ENCODE measurements at places on chromosomes 2 and 18.

GRCh38 chr2:38274286-38275276 lies 102.5 kb downstream of the ATL2 start:
- peak; percentile 92 for DNase-seq

GRCh38 chr2:105072039-105072438 lies 34.2 kb downstream of the MRPS9 start:
- DNase-seq, result no peak

- no peak for DNase-seq
These were observed 771.6 kb downstream of the DPP10 start for GRCh38 chr2:115214050-115214449.

DNA sequence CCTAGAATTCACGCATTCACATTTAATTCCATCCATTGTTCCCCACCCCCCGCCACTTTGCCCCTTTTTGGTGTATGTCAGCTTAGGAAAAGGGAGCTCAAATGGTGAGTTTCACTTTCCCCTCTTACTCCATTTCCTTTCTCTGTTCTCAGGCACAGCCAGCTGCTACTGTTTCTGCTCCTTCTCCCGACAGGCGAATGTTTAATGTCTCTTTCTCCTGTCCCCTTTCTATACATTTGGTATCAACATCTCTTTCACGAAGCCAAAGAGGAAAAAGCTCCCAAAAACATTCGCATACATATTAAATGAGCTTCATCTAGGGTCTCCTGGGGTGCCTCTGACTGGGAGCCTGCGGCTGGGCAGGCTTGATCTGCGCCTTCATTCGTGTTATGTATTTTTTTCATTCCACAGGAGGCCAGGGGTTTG lies 124.2 kb upstream of the SATB2 start:
- no peak for DNase-seq

DNA sequence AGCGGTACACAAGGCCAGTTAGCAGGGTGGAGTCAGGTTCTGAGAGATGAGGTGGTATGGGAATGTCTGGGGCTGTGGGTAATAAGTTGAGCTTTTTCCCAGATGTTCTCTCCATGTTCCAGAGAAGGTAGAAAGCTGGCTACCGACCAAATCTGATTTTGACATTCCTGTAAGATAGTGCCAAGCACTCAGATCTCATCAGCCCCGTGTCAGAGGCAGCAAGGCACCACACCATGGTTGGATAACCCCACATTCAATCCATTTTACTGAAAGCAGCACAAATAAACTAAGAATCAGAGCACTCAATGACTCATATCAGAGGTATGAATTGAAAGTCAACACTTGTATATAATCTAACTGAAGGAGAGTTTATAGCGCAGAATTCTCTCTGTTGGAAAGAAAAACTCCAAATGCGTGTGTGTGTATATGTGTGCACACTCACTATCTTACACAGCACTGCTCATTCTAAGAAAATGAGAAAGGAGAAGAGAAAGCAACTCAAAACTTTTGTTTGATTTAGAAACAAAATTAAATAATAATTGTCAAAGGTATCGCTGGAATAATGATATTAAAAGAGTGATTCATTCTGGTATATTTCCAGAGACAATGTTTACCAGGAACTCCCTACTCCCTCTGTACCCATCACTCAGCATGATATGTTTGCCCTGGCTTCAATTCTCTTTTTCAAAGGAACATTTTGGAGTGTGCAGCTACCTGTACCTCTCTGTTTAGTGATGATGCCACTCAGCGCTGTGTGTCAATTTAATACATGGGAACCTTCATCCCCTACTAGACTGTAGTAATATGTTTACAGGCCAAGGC lies 375.1 kb upstream of the ID2 start:
- DNase-seq, result no peak

DNA sequence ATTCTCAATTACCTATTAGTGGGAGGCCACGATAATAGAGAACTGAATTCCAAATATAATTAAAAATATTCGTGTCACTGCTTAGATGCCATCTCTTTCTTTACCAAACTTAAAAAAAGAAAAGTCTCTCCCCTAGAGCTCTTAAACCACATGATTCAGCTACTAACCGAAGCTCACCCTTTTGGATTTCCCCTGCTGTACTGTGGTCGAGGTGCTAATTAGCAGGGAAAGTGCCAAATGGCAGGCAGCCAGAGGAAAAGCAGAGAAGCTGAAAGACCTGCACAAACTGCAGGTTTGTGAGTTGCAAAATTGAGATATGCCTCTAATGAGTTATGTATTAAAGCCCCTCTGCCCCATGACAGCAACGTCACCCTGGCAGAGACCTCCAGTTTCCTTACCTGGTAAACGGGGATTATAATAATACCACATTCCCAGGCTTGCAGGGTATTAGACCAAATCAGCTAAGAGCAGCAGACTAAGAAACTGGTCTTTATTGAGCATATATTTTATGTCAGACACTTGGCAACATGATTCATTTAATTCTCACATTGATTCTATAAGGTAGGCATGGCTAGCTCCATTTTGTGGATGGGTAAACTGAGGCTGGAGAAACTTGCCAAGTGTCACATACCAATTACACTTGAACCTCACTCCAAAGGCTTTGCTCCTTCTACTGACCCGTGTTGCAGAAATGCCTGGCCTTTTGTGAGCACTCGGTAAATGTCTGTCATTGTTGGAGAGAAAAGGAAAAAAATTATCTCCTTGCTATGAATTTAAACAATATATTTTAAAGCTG lies 259.7 kb downstream of the LPIN1 start:
- DNase-seq, result peak; percentile 92

DNA sequence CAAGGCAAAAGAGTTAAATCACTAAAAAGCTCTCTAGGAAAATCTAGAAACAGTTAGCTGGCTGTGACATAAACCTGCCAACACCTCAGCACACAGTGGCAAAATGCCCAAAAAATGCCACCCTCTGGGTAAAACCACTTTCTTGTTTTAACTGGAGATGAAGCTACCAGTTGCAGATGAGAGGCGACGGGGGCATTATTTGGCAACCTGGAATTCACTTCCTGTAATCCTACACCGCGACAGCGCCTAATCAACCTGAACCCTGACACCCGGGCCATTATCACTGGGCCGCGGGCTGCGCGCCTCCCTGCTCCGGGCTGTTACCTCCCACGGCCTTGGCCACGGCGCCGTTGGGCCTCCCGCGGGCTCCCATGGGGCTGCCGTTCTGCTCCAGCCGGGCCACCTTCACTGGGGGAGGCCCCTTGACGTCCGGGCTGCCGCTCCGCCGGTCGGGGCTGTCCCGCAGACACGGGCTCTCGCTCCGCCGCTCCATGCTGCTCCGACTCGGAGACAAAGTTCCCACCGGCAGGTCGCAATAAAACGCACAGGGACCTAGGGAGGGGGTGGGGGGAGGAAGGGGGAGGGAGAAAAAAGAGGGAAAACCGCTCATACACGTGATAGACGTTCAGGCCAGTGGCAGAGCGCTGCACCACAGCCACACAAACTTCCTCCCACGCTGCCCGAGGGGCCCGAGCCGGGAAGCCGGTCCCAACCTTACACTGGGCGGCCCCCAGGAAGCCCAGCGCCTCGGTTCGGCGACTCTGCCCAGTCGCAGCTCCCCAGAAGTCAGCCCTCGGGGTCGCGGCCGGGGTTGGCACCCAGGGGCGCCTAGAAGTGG lies 2.0 kb downstream of the SATB2 start:
- DNase-seq, result peak; percentile 52

DNA sequence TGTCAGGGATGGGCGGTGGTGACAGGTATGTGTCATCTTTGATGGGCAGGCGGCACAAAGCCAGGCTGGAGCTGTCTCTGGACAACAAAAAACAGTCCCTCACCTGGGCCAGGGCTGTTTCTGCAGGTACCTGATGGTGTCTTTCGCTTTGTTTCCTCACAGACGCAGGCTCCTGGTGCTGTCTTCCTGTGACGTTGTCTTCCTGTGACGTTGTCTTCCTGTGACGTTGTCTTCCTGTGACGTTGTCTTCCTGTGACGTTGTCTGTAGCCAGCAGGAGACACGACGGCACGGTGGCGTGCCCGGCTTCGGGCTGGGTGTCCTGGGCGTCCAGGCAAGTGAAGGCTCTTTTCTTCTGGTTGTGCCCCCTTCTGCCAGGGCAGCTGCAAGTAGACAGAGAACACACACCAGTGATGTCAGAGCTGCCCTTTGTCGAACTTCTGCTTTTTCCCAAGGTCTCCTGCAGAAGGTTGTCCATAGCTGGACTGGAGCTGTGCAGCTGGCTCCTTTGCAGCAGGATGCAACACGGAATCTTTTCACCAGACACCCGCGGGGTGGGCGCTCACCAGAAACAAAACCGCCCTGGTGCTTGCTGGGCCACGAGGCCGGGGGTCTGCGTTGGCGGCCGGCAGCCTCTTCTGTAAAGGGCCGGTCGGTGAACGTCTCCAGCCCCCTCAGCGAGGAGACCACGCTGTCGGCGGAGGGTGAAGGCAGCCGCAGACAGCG lies 21.1 kb downstream of the GPR35 start:
- no peak for DNase-seq

GRCh38 chr2:181823405-181823804 lies 68.1 kb upstream of the ITPRID2 start:
- no peak for DNase-seq

DNA sequence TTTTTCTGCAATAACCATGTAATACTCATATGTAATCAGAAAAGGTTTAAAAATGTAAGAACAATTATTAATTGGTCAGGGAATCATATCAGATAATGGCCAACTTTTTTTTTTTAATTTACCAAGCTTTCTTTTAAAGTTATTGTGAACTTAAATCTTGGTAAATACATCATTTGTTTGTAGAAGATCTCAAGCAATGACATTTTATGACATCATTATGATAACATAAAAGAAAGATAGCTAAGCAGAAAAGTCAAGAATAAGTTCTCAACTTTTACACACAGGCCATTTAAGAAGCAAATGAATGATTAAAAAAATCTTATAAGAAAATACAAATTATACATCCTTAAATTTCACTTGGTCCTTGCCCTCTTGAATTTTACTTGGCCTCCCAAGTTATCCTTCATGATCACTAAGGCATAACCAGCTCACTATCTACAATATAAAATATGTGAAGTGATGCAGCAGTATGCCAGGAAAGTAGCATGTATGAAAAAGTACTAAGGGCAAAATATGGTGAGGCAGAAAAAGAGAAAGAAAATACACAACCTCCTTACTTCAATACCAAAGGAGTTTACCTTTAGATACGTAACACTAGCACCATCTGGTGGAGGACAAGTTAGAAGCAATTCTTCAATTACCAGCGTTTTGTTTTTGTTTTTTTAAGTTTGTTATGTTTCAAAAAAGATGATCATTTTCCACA lies 116.6 kb downstream of the SRBD1 start:
- DNase-seq, result peak; percentile 46

- DNase-seq, result no peak
These were observed 67.7 kb downstream of the FAM210A start for GRCh38 chr18:13658436-13659204.

GRCh38 chr2:40433736-40434135 lies 18.2 kb downstream of the SLC8A1 start:
- no peak for DNase-seq

- DNase-seq, result no peak
These were observed 13.9 kb downstream of the CROCC2 start for GRCh38 chr2:240919786-240920782.

DNA sequence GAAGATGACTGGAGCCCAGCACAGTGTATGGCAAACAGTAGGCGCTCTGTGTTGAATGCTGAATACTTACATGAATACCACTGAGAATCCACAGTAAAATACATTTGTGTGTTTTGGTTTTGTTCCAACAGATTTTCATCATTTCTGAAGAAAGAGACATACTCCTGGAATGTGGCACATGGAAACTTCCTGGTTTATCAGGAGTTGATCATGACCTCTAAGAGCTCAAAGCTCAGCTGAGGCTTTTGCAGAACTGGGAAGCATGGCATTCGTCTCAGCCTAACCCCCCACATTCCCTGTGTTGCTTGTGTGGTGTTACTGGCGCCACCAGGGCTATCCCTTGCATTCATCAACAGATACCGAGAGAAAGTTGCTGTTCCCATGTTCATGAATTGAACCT lies 316.9 kb upstream of the REV1 start:
- no peak for DNase-seq

GRCh38 chr2:186485576-186485870 lies 537 bp upstream of the ZC3H15 start:
- DNase-seq, result no peak

DNA sequence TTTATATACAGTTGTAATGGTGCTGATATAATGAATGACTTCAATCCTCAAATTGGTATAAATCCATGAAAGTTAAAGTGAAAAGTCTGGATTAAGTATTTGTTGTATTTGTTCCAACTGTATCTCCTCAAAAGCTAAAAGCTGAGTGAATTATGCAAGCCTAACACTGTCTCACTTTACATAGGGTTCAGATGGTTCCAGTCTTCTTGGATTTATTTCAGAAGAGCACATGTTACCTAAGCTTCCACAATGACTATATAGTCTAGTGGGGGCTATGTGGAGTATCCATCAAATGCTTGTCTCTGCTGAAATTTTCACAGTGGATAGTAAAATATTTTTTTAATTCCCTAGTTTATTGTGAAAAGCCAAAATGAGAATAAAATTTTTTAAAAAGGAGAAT lies 13.0 kb downstream of the MCEE start:
- DNase-seq, result no peak

GRCh38 chr18:76993573-76993972 lies 139.0 kb downstream of the MBP start:
- no peak for DNase-seq

- DNase-seq, result no peak
These were observed 300.9 kb downstream of the ICOS start for GRCh38 chr2:204237416-204237815.

GRCh38 chr2:85675866-85676548 lies 8.0 kb upstream of the SFTPB start:
- DNase-seq, result no peak

GRCh38 chr2:234047361-234047760 lies 3.1 kb upstream of the SPP2 start:
- DNase-seq, result no peak

- DNase-seq, result no peak
These were observed 168.0 kb downstream of the CERS6 start for GRCh38 chr2:168624028-168624427.

- DNase-seq, result peak; percentile 6
These were observed 84.9 kb downstream of the SLC8A1 start for GRCh38 chr2:40367032-40367431.

DNA sequence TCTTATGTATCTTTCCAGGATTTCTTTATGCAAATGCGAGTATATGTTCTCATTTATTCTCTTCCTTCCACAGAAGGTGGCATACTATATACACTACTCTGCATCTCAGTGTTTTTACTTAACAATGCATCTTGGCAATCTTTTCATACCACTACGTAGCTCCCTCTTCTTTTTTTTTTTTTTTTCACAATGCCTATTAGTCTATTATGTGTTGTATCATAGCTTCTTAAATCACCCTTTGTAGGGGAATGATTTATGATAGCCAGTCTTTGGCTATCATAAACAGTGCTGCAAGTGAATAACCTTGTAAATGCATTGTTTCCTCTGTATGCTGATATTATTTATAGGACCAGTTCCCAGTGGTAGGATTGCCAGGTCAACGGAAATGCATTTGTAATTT lies 204.2 kb downstream of the BABAM2 start:
- DNase-seq, result no peak

GRCh38 chr2:170500104-170500503 lies 215.0 kb upstream of the SP5 start:
- no peak for DNase-seq

- peak; percentile 91 for DNase-seq
These were observed 79.6 kb downstream of the TGIF1 start for GRCh38 chr18:3529601-3530000.
